ENCODE measurements at places on chromosomes 1 and 21. TPM values are rescaled to one million over a fixed set of nuclear protein-coding genes. Genes with fewer than 3 reads are reported as not detected.

DNA sequence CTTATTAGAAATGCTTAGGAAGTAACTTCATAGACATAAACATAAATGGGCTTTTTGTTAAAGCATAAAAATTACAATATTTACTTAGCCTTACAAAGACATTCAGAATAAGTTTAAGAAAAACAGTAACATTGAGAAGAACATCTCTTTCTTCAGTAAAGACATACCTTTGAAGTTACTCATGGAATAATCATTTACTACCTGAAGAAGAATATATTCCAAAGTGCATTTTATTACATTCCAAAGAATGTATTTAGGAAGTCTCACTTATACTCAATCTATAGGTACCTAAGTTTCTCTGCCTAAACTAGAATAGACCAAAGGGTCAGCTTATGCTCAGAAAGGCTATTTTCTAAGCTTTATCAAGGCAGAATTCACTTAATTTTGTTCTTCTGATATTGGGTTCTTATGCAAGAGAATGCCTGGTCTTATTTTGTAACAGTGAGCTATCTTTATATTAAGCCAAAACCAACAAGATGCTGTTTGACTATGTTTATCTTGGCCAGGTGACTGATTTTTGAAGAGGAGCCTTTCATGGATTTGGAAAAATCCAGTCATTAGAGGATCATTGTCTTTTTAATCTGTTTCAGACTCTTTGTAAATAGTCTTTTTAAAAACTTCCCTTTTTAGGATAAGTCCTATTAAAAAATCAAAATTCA, 110.1 kb downstream of the OLFML2B start:
- no peak for DNase-seq
- H3K4me1 ChIP-seq: peaks cover 2% of the 10 kb centered on the region
- H3K27me3 ChIP-seq: peaks cover 2% of the 10 kb centered on the region
- no peaks in the 10 kb centered on the region for H3K36me3 ChIP-seq
- H3K4me3 ChIP-seq: no peak overlapping the region

DNA sequence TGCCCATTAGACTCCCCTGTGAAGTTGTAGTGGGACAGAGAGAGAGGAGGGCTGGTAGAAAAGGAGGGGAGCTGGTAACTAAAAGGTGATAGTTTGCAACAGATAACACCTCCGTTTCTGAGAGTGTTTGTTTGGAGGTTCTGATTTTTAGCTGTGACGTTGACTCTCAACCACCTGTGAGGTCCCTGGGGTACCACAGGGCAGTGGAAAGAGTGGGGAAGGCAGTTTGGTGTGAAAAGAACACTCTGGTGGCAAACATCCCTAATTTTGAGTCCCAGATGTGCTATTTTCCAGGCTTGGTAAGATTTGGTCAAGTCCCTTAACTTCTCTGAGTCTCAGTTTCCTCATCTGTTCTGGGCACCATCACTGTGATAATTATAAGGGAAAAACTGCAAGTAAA, 29.3 kb downstream of the RAB3B start:
- no peaks in the 10 kb centered on the region for H3K36me3 ChIP-seq
- H3K27ac ChIP-seq: no peak overlapping the region
- DNase-seq: no peak
- peaks cover 16% of the 10 kb centered on the region for H3K4me1 ChIP-seq

- peaks cover 8% of the 10 kb centered on the region for H3K36me3 ChIP-seq
- no peak for DNase-seq
- no peak overlapping the region for H3K27ac ChIP-seq
- H3K27me3 ChIP-seq: peaks cover 5% of the 10 kb centered on the region
Observed at GRCh38 chr1:233640179-233640578, 26.3 kb downstream of the KCNK1 start.

DNA sequence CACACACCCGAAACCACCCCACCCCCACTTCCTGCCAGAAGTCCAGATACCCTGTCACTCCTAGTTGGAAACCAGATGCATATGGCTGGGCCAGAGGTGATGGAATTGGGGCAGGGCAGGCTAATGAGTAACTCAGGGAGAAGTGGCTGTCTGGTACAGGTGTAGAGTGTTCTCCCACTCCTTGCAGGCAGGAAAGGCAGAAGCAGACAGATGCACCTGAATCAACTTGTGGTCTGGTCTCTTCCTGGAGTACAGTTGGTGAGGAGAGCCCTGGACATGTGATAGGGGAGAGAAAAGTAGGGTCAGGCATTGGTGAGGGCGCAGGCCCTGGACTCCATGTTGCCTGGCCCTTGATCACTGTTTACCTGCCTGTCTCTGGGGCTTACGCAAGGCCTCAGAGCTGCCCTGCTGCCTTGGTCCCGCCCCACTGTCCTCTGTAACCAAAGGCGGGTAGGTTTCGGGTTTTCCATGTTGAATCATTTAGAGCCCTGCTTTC, 2.5 kb downstream of the CGN start:
- peak overlapping the region; percentile 46 for H3K4me3 ChIP-seq
- peaks cover 13% of the 10 kb centered on the region for H3K27me3 ChIP-seq
- no peak overlapping the region for H3K27ac ChIP-seq
- H3K36me3 ChIP-seq: no peaks in the 10 kb centered on the region
- H3K4me1 ChIP-seq: peaks cover 7% of the 10 kb centered on the region
- DNase-seq: no peak

- H3K27ac ChIP-seq: no peak overlapping the region
- H3K4me1 ChIP-seq: peaks cover 6% of the 10 kb centered on the region
- DNase-seq: no peak
- H3K36me3 ChIP-seq: peaks cover 6% of the 10 kb centered on the region
Observed at GRCh38 chr1:89873288-89873687, 52.5 kb downstream of the LRRC8D start.

DNA sequence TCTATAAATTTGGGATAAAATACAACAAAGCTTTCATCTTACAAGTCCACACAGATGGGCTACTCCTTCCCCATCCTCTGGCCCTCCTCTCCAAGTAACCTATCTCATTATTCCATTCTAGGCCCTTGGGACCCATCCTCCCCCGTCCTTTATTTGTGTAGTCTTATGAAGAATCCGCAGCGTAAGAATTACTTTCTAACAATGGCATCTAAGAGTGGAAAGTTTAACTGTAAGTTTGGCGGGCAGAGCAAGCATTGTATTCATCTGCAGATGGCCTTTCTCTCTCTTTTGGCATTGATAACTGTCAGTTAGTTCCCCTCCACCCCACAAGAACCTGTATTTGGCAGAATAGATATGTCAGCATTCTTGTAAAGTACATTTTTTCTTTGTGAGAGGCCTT, 91.9 kb upstream of the TSPAN2 start:
- H3K4me1 ChIP-seq: no peaks in the 10 kb centered on the region
- no peak overlapping the region for H3K27ac ChIP-seq
- no peak overlapping the region for H3K4me3 ChIP-seq
- H3K36me3 ChIP-seq: no peaks in the 10 kb centered on the region
- no peak for DNase-seq
- H3K27me3 ChIP-seq: peaks cover 2% of the 10 kb centered on the region

DNA sequence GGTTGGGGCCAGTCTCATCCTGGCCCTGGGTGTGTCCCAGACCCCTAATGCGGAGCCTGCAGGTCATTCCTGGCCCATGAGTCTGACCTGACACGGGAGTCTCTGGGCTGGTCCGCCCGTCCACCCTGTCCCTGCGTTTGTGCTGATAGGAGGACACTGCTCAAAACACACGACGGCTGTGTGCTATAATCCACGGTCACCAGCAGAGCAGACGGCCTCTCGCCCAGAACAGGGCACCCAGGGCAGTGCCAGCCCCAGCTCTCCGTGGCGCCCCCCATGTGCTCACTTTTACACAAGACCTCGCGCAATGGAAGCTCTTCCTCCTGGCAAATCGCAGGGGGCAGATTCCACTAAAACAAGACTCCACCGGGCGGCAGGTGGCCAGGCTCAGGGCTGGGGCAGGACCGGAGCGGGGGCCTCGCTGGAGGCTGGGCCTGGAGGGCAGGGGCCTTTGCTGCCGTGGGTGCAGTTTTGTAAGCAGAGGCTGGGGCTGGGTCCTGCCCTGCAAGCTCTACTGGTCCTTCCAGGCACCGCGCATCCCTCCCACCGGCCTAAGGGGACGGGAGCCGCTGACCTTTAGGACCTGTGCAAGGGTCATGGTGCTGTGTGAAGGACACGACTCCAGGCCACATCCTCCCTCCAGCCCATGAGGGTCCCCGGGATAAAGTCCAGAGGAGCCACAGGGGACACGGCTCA, 10.6 kb upstream of the SLC19A1 start:
- no peak overlapping the region for H3K27ac ChIP-seq
- H3K36me3 ChIP-seq: no peaks in the 10 kb centered on the region
- H3K4me1 ChIP-seq: peaks cover 11% of the 10 kb centered on the region
- no peak overlapping the region for H3K4me3 ChIP-seq
- H3K27me3 ChIP-seq: peaks cover 6% of the 10 kb centered on the region

Gene FAM177B
- not detected for total RNA-seq

GRCh38 chr1:155256058-155256852, 972 bp upstream of the ENTREP3 start:
- H3K4me1 ChIP-seq: peaks cover 27% of the 10 kb centered on the region
- peaks cover 12% of the 10 kb centered on the region for H3K36me3 ChIP-seq
- peaks cover 11% of the 10 kb centered on the region for H3K27me3 ChIP-seq
- peak; percentile 62 for DNase-seq

- peaks cover 7% of the 10 kb centered on the region for H3K36me3 ChIP-seq
- H3K27me3 ChIP-seq: no peaks in the 10 kb centered on the region
- H3K27ac ChIP-seq: no peak overlapping the region
- no peak for DNase-seq
- H3K4me1 ChIP-seq: no peaks in the 10 kb centered on the region
Observed at GRCh38 chr1:59468828-59469428, 172.0 kb downstream of the FGGY start.

- DNase-seq: no peak
- H3K36me3 ChIP-seq: peaks cover 5% of the 10 kb centered on the region
- H3K27ac ChIP-seq: no peak overlapping the region
- H3K4me1 ChIP-seq: no peaks in the 10 kb centered on the region
- no peak overlapping the region for H3K4me3 ChIP-seq
Observed at GRCh38 chr1:87252406-87252805, 76.3 kb upstream of the LMO4 start.

DNA sequence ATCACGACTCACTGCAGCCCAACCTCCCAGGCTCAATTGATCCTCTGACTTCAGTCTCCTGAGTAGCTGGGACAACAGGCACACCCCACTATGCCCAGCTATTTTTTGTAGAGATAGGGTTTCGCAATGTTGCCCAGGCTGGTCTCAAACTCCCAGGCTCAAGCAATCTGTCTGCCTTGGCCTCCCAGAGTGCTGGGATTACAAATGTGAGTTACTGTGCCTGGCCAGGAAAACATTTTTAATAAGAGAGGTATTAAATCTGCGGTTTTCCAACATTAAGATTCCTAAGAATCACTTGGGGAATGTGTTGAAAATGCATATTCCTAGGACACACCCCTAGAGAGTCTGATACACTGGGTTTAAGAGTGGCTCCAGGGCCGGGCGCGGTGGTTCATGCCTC, 8.7 kb downstream of the CSF1 start:
- no peak overlapping the region for H3K27ac ChIP-seq
- no peak for DNase-seq
- H3K36me3 ChIP-seq: peaks cover 5% of the 10 kb centered on the region
- H3K27me3 ChIP-seq: peaks cover 2% of the 10 kb centered on the region
- H3K4me1 ChIP-seq: peaks cover 6% of the 10 kb centered on the region

DNA sequence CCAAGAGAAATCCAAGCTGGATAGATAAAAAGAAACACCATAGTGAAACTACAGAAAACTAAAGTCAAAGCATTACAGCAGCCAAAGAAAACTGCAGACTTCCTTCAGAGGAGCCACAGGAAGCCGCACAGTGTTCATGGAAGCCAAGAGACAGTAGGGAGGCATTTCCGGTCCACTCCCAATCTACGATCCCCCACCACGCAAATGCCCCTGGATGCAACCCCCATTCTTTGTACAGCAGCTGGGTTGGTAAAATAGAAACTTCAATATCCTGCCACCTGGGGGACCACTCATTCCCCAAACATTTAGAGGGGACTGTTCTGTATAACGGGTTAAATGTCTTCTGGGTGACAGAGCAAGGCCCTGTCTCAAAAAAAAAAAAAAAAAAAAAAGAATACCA, 43.9 kb upstream of the TSPEAR start:
- no peaks in the 10 kb centered on the region for H3K4me1 ChIP-seq
- no peak overlapping the region for H3K27ac ChIP-seq
- DNase-seq: no peak

Gene VAV3
- 25.8 TPM for total RNA-seq
